ENCODE measurements at places on chromosomes 11 and 22.

DNA sequence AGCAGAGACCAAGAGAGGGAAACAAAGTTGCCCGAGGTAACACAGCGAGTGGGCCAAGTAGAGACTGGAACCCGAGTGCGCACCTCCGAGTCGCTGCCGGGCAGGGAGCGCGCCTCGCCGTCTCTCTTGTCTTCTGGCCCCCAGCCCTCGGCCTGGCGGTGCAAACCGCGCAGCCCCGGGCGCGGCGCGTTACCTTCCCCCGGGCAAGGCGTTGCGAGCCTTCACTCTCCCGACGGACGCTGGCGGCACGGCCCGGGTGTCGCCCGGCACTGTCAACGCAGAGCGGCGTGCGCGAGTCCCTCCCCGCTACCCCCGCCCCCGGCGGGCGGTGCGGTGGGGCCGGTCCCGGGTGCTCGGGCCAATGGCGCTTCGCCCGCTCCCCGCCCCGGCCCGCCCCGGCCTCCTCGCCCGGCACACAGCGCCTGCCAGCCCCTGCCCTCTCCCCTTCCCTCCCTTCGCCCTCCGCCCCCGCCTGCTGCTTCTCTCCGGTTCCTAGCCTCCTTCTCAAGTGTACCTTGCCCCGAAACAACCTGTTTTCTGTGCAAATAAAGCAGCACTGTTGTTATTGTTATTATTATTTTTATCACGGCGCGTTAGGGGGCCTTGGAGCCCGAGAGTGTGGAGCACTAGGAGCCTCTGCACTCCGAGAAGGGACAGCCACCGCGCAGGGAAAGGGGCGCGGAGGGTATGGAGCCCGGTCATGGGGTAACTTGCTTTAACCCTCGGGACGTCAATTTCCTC, at the start of gene SYTL2:
Gene SYTL2, minus strand, starts transcription at position 271 of the 741 bp plus-strand sequence. CDS start 53,416 bp downstream, outside the sequence.
- peak; percentile 60 for DNase-seq

DNA sequence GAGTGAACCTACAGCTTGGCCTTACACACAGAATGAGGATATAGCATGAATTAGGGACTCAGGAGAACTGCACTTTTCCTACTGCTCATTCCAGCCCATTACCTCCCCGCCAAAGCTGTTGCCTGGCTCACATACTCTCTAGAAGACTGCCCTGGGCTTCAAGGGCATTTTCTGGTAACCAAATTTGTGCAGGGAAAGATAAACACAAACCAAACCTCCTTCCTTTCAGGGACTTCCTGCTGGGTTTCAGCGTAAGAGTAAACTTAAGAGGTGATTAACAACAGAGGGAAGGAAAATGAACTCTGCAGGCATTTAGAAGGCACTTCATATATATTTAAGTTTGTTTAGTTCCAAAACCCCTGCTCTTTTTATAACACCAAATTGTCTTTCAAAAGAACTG, 194.9 kb downstream of the SWAP70 start:
- DNase-seq = no peak

DNA sequence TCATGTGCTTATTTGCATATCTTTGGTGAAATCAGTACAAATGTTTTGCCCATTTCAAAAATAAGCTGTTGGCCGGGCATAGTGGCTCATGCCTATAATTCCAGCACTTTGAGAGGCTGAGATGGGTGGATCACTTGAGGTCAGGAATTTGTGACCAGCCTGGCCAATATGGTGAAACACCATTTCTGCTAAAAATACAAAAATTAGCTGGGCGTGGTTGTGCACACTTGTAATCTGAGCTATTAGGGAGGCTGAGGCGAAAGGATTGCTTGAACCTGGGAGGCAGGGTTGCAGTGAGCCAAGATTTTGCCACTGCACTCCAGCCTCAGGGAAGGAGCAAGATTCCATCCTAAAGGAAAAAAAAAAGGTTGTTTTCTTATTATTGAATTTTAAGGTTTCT, 136.0 kb downstream of the SWAP70 start:
- DNase-seq = no peak

DNA sequence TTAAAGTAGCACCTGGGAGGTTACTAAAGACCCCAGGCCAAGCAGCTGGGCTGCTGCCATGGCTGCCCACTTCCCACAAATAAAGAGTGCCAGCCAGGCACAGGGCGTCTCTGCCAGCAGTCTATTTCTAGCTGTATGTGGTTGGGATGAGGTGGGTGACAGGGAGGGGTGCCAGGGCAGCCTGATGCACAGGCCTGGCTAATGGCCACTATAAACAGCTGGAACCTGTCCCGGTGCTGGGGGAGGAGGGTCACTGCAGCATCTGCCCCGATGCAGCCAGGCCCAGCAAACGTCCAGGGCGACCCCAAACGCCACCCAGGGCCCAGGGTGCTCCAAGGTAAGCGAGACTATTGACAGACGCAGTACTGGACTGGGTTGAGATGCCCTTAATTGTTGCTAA, 37.4 kb downstream of the SCUBE1 start:
- DNase-seq = no peak

GRCh38 chr11:74135127-74135840, 35.5 kb downstream of the C2CD3 start:
- no peak for DNase-seq

DNA sequence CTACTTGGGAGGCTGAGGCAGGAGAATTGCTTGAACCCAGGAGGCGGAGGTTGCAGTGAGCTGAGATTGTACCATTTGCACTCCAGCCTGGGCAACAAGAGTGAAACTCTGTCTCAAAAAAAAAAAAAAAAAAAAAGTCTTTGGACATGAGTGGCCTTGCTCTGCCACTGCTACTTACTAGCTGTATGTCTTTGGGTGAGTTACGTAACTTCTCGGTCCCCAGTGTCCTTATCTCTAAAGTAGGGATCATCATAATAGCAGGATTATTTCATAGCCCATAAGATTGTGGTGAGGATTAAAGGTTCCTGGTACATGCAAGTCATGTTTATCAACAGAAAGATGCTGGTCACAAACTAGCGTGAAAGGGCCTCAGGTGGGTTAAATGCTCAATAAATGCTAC, 53.9 kb upstream of the HEPHL1 start:
- DNase-seq = no peak
